CD4-positive, alpha-beta T cell treated with Interleukin-17A for 1 hour (primary cell): ENCODE measurements at places on chromosomes 5 and 9.

- no peak for DNase-seq
Measured at GRCh38 chr9:18490641-18491370, 16.9 kb downstream of the ADAMTSL1 start.

DNA sequence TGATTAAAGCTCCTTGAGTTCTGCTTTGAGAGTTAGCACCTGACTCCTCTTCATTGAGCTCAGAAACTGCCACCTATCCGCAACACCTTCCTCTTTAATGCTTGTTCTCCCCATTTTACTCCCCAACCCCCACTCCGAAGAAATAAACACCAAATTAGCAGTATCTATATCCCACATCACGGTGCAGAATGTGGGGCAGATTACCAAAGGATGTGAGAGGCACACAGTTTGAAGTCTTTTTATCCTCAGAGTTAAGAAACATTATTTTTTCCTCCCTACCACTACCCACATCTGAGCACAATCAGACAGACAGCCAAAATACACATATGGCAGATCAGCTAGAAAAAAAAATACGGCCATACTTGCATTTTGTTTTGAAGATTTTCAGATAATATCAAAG, 26.1 kb upstream of the IL7R start:
- DNase-seq = peak; percentile 80

GRCh38 chr5:76542887-76543690, 80.1 kb downstream of the F2RL2 start:
- peak; percentile 75 for DNase-seq

GRCh38 chr9:107847978-107848964, 358.7 kb upstream of the KLF4 start:
- DNase-seq = no peak

GRCh38 chr5:132102101-132102701, 28.6 kb downstream of the CSF2 start:
- DNase-seq = peak; percentile 69

DNA sequence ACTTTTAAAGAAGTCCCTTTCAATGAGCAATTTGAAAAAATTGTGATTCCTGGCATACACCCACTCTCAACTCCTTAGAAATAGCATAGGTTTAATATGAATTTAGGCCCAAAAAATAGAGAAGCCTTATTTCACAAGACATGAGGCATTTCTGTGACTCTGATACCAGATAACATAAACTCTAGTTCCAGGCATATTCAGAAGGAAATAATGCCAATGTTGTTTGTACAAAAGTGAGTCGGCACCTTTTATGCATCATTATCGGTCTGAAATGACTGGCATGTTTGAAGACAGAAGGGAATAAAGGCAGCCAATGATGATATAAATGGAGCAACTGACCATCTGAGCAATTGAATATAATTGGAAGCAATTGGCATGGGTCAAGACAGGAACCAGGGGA, 19.4 kb upstream of the RECK start:
- DNase-seq = no peak

DNA sequence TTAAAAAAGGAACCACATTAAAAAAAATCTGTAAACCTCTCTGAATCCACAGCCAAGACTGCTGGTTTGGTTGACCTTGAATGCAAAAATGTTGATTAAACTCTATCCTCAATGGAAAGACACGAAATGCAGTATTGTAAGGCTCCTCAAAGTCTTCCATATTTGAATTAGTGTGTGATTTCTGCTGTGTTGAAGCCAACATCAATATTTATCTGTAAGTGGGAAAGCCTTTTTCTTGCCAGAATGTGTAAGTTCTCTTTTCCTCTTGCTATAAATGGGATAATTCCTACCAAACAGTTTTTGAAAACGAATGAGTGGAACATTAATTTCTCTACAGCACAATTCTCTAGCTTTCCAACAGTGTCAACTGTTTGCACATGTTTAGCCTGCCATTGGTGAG, 422.1 kb upstream of the TNC start:
- DNase-seq = no peak

- DNase-seq = no peak
Measured at GRCh38 chr5:149944666-149945065, at the start of gene PDE6A. PDE6A (minus strand) TSS chr5:149944793; CDS start chr5:149944673, 120 bp downstream.

GRCh38 chr5:14397717-14398116, 183.9 kb upstream of the OTULINL start:
- DNase-seq = no peak

- DNase-seq = peak; percentile 63
Measured at GRCh38 chr5:139394123-139394653, 716 bp downstream of the PROB1 start.

DNA sequence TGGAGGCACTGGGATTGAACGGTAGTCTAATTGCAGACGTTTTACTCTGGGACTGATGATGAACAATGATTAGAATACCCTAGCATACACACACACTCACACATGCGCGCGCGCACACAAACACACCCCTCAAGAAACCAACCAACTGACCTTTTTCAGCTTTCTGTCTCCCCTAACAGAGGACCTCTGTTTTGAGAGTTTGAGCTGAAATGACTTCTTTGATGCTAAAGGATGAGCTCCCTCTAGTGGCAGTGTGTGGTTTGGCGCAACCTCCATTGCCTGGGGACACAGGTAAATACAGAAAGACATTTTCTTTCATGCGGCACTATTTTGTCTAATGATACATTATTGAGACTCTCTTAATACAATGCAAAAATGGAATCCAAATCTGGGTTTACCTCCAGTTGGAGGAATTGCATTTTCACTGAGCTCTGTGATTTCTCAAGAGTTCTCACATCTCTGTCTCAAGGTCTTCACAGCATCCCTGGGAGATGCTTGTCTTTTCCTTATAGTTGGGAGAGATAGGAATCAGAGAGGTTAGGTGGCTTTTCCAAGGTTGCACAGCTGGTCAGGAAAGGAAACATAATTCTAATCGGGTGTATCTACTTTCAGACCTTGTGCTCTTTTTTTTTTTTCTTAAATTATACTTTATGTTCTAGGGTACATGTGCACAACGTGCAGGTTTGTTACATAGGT, 187.5 kb downstream of the TMEM38B start:
- DNase-seq = peak; percentile 64

- no peak for DNase-seq
Measured at GRCh38 chr9:19799784-19800183, 10.9 kb upstream of the SLC24A2 start.

GRCh38 chr5:167948251-167948650, 343.2 kb upstream of the WWC1 start:
- DNase-seq = no peak

DNA sequence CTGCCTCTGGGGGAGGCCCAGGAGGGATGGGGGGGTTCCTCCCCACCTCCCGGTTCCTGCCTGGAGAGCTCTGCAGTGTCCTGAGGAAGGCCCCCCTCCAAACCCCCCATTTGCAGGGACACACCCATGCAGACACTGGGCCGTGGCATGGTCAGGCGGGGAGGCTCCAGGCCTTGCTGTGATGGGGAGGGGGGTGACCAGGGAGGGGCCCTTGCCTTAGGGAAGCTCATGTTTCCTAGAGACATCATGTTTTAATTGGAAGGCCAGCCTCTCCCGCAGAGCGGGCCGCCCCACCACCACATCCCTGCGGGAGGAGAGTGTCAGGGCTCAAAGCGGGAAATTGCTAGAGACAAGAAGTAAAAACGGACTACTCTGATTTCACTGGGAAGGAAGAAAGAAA, 12.0 kb downstream of the PRRX2 start:
- no peak for DNase-seq

DNA sequence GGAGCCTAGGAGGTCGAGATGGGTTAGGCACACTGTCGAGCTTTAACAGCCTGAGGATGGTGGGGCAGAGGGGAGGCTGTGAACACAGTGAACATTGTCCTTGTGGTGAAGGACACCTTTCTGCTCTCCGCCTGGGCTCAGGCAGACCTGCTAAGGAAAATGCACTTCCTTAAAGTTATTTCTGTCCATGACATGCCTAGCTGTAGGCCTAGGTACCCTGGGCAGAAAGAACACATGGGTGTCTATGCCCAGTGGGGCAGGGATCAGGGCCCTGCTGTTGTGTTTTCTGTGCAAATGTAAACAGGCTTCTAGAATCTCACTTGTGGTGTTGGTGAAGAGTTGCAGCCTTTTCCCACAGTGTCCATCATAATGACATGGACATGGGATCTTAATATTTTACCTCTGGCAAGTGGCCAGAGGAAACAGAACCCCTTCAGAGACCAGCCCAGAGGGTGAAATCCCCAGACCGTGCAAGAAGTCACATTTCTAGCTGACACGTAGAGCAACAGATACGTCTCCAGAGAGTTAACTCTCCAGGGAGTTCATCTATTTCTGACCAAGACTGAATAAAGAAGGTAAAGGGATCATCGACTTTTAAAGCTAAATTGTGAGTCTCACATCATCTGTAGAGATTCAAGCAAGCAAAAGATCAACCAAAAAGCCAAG, 79.2 kb downstream of the C9orf152 start:
- no peak for DNase-seq

GRCh38 chr5:102115736-102116135, 180.3 kb downstream of the SLCO4C1 start:
- no peak for DNase-seq

DNA sequence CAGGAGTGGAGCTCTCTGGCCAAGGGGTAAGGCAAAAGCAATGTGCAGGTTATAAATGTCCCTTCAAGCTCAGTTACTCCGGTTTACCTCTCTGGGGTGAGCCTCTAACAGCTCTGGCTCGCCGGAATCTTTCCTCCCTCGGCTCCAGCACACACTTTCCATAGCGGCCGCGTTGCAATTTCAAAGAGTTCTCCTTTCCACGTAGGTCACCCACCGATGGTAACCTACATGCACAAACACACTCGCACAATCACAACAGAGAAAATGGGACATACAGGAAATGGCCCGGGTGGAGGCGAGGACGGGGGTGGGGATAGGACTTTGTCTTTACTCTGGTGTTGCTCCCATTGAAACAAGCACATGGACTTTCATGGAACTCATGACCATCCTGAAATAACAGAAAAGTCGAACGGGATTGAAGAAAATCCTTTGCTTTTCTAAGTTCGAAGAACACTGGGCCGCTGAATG, 1.2 kb downstream of the LHFPL2 start:
- no peak for DNase-seq

DNA sequence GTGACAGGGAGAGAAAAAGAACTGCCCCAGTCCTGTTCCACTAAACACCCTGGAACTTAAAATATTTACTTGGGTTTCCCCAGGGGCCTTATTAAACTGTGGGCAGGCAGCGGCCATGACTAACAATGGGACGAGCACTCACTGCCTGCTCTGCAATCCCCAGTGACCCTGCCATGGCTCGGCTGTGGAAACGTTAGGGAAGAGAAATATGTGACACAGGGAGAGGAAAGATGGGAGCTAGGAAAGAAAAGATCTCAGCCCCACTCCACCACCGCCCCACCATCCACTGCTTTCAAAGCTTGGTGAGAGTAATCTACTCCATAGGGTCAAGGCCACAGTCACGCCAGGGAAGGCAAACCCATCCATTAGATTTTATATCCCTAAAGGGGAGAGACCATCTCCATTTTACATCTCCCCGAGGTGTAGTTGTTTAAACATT, 117.6 kb downstream of the EFNA5 start:
- DNase-seq = no peak

- no peak for DNase-seq
Measured at GRCh38 chr5:172644711-172645110, 3.6 kb downstream of the NEURL1B start.

DNA sequence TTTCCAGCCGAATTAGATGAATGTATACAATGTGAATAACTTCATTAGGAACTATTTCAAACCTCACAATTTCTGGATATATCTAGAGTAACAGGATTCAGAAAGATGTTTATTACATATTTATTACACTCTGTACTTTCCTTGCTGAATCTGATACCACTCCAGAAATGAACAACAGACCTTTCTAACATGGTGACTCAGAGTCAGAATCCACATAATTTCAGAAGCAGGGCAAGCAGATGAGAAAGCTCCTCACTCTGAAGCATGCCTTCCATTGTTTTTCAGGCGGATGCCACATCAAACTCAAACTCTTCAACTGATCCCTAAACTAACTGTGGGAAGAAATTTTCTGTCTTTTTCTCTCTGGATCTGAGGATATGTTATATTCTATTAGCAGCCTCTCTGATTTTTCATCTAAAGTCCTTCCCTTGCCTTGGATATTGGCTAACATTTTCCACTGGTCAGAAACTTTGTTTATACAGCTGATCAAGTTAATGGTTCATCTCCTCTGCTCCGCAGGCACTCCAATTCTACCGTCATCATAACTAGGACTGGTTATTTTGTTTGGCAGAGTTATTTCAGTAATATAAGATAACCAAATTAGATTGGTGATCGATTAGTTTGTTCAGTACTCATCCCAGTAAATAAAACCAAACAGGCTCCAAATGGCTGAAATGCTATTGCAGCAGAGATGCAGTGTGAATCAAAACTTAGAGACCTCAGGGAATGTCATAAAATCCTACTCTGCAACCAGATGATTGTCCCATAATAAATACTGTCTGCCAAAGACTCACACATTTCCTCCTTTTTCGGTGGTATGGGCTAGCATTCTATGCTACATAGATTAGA, 556.0 kb downstream of the EBF1 start:
- DNase-seq = no peak

GRCh38 chr5:7592910-7593309, 197.0 kb downstream of the ADCY2 start:
- no peak for DNase-seq

DNA sequence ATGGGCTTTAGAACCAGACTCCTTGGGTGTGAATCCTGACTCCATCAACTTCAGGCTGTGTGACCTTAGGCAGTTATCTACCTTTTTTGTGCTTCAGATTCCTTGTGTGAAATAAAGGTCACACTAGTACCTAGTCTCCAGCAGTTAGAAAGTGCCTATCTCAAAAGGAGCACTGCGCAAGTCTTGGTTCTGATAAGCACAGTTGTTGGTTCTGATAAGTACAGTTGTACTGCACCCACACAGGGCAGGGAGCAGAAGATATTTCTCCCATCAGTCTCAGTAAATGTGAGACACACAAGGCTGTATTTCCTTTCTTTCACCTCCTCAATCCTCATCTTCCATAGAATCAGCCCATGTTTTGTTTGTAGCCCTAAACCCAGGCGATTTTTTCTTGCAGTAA, 116.6 kb upstream of the DPYSL3 start:
- DNase-seq = no peak

GRCh38 chr9:77284616-77285015, 107.3 kb downstream of the VPS13A start:
- DNase-seq = no peak

GRCh38 chr5:178407646-178408045, 175.0 kb upstream of the PHYKPL start:
- no peak for DNase-seq

GRCh38 chr9:74458832-74459231, 38.3 kb upstream of the RORB start:
- no peak for DNase-seq

- DNase-seq = no peak
Measured at GRCh38 chr5:117262572-117263131, 688.0 kb upstream of the SEMA6A start.

DNA sequence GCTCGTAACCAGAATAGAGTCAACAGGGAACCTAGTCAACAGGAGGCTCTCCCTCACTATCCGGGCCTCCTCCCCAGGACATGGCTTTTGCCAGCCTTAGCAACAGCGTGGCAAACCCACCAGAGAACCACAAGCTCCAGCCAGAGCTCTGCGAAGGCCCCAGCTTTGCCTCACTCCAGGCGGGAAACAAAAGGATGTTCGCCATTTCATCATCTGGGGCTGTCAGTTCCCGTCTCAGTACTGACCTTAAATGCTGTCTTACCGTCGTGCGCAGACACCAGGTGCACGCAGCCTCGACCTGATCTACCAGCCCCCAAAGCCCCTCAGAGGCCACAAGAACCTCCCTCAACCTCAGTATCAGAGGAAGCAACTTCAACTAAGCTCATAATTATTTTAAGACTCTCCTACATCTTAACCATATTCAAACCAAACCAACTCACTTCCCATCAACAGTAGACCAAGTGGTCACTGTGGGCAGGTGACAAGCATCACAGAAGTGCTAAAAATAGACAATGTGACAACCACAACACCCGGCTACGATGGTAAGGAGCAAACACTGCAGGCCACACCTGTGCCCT, 71.4 kb downstream of the SEMA4D start:
- DNase-seq = peak; percentile 57
